ENCODE measurements at places on chromosomes 2 and 18.

DNA sequence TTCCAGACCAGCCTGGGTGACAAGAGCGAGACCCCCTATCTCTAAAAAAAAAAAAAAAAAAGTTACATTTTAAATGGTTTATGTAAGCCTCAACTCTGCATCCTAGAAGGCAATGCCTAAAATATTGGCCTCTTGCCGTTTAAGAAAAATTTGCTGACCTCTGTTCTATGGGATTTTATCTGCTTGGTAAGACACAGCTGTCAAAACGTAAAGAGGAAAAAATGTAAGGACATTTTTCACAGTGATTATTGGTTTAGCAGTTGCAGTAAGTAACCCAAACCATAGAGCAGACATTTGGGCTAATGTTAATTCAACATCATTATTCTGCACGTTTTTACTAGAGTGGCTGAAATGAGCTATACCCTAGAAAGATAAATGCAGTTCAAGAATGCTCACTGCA is 14.4 kb upstream of the E2F6 start:
- DNase-seq, result no peak

- no peak for DNase-seq
Observed at GRCh38 chr2:85457877-85458316, 39.4 kb downstream of the SH2D6 start.

GRCh38 chr2:135820003-135820618 is 16.9 kb downstream of the LCT start:
- no peak for DNase-seq

DNA sequence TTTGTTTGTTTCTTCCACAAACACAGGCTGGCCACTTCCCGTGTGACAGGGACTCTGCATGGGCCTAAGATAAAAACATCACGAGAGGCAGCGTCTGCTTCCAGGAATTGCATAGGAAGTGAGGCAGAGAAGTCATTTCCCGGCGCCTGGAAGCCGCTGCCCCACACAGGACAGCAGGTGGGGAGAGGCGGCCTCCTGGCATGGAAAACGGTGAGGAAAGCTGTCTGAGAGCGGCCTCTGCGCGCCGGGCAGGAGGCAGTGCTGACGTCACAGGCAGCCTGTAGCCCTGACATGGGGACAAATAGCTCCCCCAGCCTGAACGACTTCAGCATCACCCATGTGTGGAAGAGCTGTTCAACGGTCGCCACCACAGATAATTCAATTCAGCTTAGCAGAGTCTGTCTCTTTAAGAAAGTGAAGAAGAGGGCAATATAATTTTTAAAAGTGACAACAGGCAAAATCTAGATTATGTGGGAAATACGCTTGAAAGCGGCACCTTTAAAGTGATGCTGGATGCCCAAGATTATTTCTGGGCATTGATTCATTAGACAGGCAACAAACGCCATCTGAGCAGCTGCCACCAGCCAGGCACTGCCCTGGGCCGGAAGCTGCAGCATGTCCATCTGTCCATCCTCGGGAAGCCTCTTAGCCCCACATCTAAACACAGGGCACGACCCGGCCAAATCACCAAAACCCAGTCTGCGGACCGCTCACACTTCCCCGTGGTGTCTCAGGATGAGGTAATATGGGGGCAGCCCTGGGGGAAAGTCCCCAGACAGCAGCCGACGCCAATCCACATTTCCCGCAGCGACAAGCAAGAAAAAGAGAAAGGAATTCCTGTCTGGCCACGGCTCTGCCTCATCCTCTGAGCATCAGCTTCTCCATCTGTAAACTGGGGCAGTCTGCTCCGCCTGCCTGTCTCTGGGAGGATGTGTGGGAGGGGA is 138.9 kb downstream of the PXDN start:
- DNase-seq, result no peak

GRCh38 chr2:25690058-25690457 is 16.7 kb upstream of the DTNB start:
- no peak for DNase-seq

DNA sequence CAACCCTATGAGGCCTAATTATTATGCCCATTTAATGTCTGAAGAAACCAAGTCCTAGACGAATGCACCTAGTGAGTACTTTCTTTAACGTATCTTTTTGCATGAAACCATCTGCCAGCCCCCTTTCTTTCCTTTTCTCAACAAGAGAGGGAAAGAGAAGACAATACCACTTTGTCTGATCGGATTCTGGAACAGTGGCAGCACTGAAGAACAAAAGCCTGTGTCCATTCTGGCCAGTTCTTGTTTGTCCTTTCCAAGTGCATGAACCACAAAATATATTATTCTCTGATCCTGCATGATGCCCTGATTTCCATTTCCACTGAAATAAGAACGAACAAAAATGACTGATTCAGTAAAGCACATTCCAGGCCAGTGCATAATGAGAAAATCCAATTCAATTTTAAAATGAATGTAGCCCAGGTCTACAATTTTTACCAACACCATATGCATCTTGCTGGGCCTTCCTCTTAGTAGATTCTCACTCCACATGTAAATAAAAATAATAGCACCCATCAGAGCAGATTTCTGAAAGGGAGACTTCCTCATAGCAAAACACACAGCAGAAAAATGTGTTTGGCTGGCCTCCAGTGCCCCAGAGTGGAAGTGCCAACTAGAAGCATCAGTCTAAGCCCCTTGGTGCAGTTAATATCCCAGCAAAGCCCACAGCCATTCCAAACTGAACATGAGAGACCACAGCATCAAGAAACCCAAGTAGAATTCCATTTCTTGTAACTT is 422.6 kb upstream of the ID2 start:
- DNase-seq, result no peak

DNA sequence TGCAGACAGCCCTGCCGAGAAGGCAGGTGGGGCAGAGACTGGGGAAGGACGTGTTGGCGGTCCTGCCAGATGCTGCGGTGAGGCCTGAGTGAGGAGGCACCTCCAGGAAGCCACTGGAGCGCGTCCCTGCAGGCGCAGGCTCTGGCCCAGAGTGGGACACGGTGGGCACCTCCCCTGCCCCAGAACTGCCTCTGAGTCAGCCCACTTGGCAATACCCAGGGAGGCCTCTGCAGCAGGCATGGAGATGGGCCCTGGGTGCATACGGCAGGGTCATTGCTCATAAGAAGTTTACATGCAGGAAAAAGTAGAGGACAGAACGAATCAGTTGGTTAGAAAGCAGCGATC is 195.9 kb downstream of the TFCP2L1 start:
- no peak for DNase-seq

- DNase-seq, result no peak
Observed at GRCh38 chr2:120953066-120953756, 217.5 kb downstream of the GLI2 start.

DNA sequence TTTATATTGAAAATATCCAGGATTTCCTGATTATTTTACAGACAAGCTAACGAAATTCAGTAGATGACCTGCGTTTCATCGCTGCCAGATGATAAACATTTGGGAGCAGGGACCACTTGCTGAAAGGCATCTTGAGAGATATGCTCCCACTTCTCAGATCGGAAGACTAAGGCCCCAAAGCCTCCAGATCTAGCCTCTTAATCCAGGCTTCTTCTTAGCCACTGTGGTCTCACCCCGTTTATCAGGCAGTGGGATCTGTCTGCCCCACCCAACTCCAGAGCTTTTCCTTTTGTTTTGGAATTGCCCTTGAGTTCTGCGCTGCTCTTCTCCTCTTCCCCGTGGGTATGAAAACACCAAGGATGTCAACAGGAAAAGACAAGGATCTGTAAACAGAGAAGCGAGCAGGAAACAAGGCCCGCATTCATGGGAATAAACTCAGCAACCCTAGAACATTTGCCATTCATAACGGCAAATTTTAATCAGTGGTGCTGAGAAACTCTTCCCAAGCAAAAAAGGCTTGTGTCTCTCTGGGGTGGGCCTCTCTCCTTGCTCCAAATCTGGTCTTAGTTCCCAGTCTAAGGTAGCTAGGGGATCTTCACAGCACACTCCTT is 21.4 kb downstream of the MYL12B start:
- DNase-seq, result no peak

Measured in anterior cingulate cortex (tissue), 58 donors.